ENCODE measurements at places on chromosomes 4 and X. TPM values are rescaled to one million over a fixed set of nuclear protein-coding genes. Genes with fewer than 3 reads are reported as not detected.

The RADX gene
- 2.7 TPM for total RNA-seq

The GAGE12H gene
- not detected for total RNA-seq

GRCh38 chr4:27966664-27967063, 1106.0 kb downstream of the STIM2 start:
- DNase-seq: no peak
- H3K4me1 ChIP-seq: no peaks in the 10 kb centered on the region
- H3K27ac ChIP-seq: no peak overlapping the region
- no peak overlapping the region for H3K4me3 ChIP-seq
- H3K27me3 ChIP-seq: no peaks in the 10 kb centered on the region
- no peaks in the 10 kb centered on the region for H3K36me3 ChIP-seq

DNA sequence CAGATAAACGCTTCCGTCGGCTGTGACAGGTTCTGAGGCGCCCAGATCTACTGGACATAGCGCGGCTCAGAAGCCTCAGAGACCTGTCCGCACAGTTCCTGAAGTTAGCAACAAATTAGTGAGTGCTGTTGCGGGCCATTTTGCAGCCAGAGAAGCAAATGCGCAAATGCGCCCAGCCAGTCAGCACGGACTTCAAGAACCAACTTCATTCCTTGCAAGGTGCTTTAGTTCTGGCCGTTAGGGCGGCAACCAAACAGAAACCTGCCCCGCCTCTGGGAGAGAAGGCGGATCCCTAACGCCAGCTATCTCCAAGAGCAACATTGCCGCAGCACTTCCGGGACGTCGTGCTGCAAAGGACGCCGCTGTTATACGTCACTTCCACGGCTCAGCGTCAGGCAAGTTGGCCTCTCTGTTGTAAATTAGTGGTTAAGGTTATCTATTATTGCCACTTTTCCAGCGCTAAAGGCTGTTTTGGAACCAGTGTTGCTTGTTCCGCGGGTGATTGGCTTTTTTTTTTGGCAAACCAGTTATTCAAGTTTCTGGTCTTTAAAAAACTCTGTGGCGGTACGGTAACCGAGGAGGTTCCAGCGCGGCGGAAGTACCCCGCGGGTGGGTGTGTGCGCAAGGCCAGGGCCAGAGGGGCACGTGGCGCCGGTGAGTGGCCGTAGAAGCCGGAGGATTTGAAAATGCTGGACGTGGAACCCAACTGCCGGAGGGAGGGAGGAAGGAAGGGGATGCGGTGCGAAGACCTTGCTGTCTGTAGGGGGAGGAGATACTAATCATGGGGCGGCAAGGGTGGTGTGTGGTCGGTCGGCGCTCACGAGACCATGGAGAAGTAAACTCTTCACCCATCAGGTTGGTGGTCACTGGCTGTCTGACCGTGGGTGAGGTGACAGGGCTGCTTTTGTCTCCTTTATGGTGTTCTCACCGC, at the start of gene GAR1:
GAR1 (plus strand) TSS at position 612 of the 931 bp plus-strand sequence. CDS start 403 bp downstream, outside the sequence.
- H3K36me3 ChIP-seq: no peaks in the 10 kb centered on the region
- H3K4me1 ChIP-seq: peaks cover 22% of the 10 kb centered on the region
- peak within 1 kb of the TSS; percentile 89 for H3K4me3 ChIP-seq
- no peaks in the 10 kb centered on the region for H3K27me3 ChIP-seq

DNA sequence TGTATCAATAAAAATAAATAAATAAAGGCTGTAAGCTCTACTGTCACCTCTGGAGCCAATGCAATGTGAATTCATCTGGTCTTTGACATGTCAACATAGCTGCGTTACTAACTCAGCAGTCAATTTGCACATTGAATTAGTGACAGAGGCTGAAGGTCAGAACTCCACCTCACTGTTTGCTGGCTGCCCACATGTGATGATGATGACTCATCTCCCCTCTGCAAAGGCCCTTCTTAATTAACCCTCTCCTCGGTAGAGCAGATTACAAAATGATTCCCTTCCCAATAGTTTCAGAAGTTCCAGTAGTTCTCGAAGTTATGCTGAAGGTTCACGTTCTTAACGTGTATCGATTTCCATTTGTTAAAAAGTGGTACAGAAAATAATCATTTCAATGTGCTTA, 1626.0 kb upstream of the TENM3 start:
- no peak for DNase-seq
- no peak overlapping the region for H3K27ac ChIP-seq
- no peaks in the 10 kb centered on the region for H3K27me3 ChIP-seq
- H3K4me1 ChIP-seq: no peaks in the 10 kb centered on the region

The GATA1 gene
- not detected for total RNA-seq

The ADH1B gene
- 669 TPM for total RNA-seq

- H3K27me3 ChIP-seq: no peaks in the 10 kb centered on the region
- H3K4me1 ChIP-seq: no peaks in the 10 kb centered on the region
- H3K4me3 ChIP-seq: no peak overlapping the region
- H3K36me3 ChIP-seq: no peaks in the 10 kb centered on the region
Observed at GRCh38 chrX:55340896-55341433, 76.2 kb upstream of the PAGE3 start.

The FAM3A gene
- total RNA-seq: 49.4 TPM

DNA sequence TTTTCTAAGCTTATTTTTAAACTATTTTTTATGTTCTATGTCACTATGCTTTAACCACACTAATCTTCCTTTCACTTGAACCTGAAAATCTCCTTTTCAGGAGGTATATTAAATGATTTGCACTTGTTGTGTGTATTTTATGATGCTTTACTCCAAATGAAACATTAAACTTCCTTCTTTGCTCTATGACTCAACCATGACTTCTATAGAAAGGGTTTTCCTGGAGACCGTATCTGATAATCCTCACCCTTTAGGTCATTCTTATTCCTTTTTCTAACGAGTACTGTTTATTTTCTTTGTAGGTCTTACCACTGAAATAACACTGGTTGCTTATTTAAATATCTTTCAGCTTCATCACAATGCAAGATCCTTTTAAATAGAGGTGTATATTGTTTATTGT, 1163.2 kb downstream of the PCDH18 start:
- H3K27me3 ChIP-seq: no peaks in the 10 kb centered on the region
- no peak for DNase-seq
- no peak overlapping the region for H3K4me3 ChIP-seq
- no peaks in the 10 kb centered on the region for H3K36me3 ChIP-seq

The FAM149A gene
- 32.0 TPM for total RNA-seq

- H3K36me3 ChIP-seq: no peaks in the 10 kb centered on the region
- no peak overlapping the region for H3K27ac ChIP-seq
- H3K4me1 ChIP-seq: no peaks in the 10 kb centered on the region
- no peak overlapping the region for H3K4me3 ChIP-seq
Observed at GRCh38 chr4:138158746-138159297, 83.3 kb downstream of the SLC7A11 start.

The CYP2U1 gene
- 25.0 TPM for total RNA-seq

The UGT2B15 gene
- not detected for total RNA-seq

The MSANTD1 gene
- total RNA-seq: 0.33 TPM

- peaks cover 48% of the 10 kb centered on the region for H3K36me3 ChIP-seq
- H3K27me3 ChIP-seq: no peaks in the 10 kb centered on the region
- peaks cover 27% of the 10 kb centered on the region for H3K4me1 ChIP-seq
- H3K27ac ChIP-seq: no peak overlapping the region
- H3K4me3 ChIP-seq: no peak overlapping the region
Observed at GRCh38 chr4:56469489-56470210, 2.2 kb downstream of the SRP72 start.

GRCh38 chr4:123444290-123444731, 47.7 kb downstream of the SPRY1 start:
- no peak overlapping the region for H3K4me3 ChIP-seq
- no peaks in the 10 kb centered on the region for H3K36me3 ChIP-seq
- no peak for DNase-seq
- H3K4me1 ChIP-seq: peaks cover 16% of the 10 kb centered on the region
- no peaks in the 10 kb centered on the region for H3K27me3 ChIP-seq

Data from esophagus muscularis mucosa (tissue), 4 donors.